Stimulated activated CD8-positive, alpha-beta memory T cell treated with anti-CD3 and anti-CD28 coated beads, Interleukin-15, amount 100 ng/mL, for 24 hours (primary cell): ENCODE measurements at places on chromosomes 3 and 15.

DNA sequence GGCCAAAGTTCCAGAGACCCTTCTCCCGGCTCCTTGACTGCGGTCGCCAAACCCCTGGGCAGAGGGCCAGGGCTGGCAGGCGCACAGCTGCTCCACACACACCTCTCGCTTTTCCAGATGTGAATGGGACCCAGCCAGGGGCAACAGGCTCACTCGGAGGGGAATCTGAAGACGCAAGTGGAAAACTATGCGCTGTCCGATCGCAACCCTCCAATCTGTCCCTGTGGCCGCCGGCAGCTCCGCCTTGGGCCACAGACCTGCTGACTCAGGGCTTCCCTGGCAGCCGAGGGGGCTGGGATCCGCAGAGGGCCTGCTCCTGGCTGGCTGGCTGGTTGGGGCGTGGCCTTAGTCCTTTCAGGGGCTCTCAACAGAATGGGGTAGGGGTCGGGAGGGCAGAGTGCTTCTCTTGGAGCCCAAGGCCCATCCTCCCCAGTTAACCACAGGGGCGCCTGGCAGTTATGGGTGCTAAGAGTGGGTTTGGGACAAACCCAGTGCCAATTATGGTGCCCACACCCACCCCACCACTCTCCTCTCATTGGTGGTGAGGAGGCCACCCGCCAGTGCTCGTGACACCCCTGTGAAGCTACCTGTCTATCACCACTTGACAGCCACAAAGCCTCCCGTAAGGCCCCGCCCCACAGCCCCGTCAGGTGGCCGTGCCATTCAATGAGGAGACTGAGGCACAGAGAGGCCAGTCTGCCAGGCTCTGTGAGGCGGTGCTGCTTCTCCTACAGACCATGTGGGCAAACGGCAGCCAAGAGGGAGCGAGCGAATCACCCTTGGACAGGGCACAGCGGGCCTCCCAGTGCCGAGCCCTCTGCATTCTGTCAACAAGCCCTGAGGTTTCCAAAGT lies 53.8 kb downstream of the IQSEC1 start:
- no peak for DNase-seq

DNA sequence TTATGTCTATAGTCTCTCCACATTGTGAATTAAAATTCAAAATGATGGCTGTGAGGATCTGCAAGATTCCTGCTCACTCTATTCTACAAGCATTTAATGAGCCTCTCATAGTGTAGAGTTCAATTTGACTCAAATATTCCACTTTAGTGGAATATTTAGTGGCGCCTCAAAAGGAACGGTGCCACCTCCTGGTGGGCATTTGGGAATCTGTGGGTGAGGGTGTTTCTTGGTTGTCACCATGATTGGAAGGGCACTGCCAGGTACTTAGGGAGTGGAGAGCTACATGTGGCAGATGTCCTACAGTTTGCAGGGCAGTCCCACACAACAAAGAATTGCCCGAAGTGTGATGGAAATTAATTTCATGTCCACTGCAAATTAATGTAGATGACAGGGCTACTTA lies 21.5 kb upstream of the KCNMB3 start:
- no peak for DNase-seq

DNA sequence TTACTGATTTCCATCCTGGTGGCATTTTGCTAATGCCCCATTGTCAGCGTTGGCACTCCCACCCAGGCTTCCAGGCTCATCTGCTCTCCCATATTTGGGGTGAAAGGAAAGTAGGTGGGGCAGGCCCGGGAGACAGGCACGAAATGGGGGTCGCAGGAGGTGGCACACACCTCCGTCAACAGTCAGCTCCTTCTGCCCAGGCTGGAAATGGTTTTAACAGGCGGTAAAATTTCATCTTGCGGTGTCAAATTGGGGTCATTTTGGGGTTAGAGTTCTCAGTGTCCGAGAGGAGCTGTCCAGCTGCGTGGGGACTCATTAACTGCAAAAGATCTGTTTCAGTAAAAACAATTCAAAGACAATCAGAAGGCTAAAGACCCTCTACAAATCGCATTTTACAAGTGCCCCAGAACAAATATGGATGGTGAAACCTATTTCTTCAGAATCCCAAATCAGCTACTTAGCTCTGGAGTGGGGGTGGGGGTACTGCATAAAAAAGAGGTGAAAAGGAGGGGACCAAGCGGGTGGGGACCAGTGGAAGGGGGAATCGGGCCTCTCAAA lies 4.2 kb upstream of the MEIS2 start:
- DNase-seq, result no peak

GRCh38 chr3:67715971-67716370 lies 61.6 kb upstream of the SUCLG2 start:
- DNase-seq, result no peak

DNA sequence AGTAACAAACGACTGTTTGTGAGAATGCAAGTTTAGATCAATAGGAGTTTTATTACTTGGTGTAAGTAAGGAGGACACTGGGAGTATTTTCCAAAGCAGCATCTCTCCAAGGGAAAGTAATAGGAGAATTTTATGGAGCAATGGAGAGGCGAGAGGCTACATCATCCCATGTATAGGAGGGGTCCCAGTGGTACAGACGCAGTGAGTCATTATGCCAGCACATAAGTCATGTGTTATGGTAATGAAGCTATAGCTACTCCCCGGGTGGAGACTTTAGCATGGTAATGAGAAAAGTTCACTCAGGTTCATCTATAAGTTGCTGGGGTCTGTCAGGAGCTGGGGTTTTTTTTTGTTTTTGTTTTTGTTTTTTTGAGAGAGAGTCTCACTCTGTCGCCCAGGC lies 29.5 kb upstream of the ZNF445 start:
- no peak for DNase-seq

DNA sequence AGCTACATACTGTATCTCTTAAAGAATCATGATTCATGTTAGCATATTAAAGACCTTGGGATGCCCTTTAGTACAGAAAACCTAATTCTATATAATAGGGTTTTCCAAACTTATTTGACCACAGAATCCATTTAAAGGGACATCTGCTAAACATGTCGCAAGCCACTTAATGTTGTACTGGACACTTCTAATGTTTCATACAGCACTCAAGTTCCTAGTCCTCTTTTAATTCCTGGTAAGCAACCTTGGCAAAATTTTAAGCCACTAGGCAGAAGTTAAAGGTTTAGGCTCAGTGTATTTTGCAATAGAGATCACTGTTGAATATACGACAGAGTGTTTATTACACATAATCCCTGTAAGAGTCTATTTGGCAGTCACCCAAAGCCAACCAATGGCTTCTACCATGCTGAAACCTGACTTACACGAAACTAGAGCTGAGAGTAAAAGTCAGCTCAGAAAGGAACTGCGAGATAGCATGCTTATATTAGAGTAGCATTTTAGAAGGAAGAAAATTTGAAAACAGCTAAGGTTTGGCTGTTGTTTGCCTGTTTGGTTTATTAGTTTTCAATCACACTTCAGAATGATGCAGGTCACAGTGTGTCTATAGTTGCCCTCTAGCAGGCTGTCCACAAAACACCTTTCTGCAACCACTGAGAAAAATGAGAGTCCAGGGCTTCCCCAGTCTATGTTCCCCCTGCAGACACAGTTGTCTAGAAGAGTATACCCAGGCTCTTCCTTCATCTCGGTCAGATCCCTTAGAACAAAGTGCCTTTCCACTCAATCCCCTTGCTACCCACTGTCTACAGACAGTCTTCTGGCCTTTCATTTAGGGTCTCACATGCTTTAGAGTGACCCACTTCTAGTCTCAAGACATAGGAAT lies 104.4 kb downstream of the FMN1 start:
- DNase-seq, result no peak
